ENCODE measurements at places on chromosomes 6 and 20.

GRCh38 chr20:32442630-32443373 is 84.7 kb downstream of the ASXL1 start:
- no peak for DNase-seq

DNA sequence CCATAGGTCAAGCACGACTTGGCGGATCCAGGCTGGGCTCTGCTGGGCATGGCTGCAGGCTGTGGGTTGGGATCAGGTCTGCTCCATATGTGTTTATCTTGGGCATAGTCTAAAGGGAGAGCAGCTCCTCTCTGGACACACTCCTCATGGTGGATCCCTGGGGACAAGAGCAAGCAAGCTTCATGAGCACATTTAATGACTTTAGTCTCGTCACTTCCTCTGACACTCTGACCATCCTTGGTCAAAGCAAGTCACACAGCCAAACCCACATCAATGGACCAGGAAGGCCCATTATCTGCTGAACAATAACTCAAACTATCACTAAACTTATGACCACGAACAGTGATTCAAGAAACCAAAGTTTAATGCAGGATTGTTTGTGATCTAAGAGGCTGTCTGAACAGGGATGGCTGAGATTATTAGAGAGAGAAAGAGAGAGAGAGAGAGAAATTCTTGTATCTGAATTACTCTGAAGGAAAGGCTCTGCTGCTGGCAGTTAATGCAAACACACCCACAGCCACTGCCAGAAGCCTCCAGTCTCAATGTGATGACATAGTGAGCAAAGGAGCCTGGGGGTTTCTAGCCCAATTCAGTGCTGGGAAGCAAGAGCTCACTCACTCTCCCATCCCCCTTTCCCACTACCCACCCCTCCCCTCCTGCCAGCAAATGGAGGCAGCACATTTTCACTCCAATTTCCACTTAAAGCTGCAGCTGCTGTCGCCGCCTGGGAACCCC is 490.2 kb upstream of the SULF2 start:
- no peak for DNase-seq

GRCh38 chr6:64459411-64459944 is 823.9 kb downstream of the PHF3 start:
- DNase-seq = no peak

GRCh38 chr6:108541843-108542759 is 18.6 kb upstream of the FOXO3 start:
- DNase-seq = no peak

DNA sequence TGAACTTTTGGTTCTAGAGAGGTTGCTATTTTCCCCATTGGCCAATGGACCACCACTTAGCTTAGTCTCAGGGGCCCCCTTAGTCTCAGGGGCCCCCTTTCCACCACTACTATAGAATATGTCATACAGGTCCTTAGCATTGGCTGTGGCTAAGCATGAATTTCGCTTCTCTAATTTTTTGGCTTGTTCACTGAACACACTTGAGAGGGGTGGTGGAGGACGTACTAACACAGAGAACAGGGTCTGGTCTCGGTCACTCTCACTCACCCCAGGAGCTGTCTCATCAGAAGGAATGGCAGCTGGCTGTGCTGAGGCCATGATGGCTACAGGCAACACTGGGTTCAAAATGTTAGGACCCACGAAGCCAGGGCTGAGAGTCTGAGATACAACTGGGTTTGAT is 30.3 kb downstream of the ZNF318 start:
- DNase-seq = no peak

DNA sequence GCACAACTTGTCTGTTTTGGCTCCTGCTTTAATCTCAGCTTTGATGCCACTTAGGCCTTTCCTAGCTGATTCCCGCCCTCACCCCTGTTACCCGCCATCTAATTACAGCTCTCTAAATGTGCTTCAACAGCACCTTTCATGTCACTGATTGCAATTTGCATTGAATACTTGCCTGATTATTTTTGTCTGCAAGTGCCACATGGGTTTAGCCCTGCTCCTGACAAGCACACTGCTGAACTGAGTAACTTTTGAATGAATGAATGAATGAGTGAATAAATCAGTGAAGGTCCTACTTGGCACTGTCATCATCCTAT is 591 bp upstream of the DCBLD1 start:
- no peak for DNase-seq

DNA sequence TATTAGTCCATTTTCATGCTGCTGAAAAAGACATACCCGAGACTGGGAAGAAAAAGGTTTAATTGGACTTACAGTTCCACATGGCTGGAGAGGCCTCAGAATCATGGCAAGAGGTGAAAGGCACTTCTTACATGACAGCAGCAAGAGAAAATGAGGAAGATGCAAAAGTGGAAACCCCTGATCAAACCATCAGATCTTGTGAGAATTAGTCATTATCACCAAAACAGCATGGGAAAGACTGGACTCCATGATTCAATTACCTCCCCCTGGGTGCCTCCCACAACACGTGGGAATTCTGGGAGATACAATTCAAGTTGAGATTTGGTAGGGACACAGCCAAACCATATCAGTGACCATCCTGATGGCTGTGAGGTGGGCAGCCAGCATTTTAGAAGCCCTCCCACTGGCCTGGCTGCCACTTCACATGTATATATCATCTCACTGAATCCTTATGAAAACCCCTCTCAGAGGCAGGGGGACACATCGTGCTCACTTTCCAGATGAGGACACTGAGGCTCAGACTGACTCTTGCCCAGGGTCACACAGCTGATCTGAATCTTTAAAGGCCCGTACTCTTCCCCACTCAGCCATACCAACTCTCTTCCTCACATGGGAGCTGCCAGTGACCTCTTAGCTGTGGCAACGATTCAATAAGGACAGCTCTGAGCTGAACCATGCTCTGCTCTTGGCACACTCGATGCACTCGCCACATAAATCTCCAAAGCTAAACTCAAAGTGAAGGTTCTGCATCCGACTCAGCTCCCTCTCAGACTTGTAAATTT is 25.7 kb downstream of the BMP7 start:
- no peak for DNase-seq

DNA sequence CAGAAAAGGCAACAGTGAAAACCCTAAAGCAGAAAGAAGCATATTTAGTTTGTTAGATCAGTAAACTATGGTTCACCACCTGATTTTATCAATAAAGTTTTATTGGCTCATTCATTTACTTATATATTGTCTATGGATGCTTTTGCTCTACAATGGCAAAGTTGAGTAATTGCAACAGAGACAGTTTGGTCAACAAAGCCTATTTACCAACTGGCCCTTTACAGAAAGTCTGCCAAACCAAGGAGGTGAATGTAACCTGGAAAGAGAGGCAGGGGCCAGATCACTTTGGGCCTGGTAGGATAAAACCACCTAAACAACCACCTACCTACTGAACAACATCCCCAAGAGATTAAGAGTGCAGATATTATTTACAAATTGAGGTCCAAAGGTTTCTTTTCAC is 19.4 kb downstream of the SAYSD1 start:
- DNase-seq = no peak

- DNase-seq = no peak
These were observed 30.6 kb downstream of the DCBLD1 start for GRCh38 chr6:117512987-117513573.

Data from esophagus squamous epithelium (tissue), 5 donors.